ENCODE measurements at places on chromosomes 11 and 22. TPM values are rescaled to one million over a fixed set of nuclear protein-coding genes. Genes with fewer than 3 reads are reported as not detected.

SPI1 gene
- 29.1 TPM for total RNA-seq

GRCh38 chr11:61610905-61611304, 30.0 kb upstream of the SYT7 start:
- H3K27me3 ChIP-seq: no peaks in the 10 kb centered on the region
- H3K27ac ChIP-seq: no peak overlapping the region
- peak; percentile 57 for DNase-seq
- H3K4me3 ChIP-seq: no peak overlapping the region
- H3K4me1 ChIP-seq: no peaks in the 10 kb centered on the region

IFITM10 gene
- total RNA-seq: 7.9 TPM

DNA sequence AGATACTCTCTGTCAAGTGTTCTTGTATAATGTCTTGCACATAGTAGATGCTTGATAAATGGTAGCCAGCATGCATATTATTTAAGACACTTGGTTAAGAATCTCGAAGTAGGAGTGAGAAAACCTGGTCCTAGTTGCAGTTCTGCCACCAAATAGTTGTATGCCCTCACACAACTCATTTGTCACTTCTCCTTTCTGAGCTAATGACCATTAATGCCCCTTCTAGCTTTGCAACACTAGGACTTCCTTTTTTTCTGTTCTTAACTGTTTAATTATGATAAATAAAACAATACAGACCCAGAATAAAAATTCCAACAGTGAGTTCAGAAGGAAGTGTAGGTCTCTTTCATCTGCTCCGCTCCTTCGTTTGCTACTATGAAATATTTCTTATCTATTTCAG, 453.6 kb downstream of the TMEM135 start:
- H3K4me3 ChIP-seq: no peak overlapping the region
- H3K36me3 ChIP-seq: no peaks in the 10 kb centered on the region
- no peak overlapping the region for H3K27ac ChIP-seq
- no peak for DNase-seq
- no peaks in the 10 kb centered on the region for H3K27me3 ChIP-seq

- H3K27me3 ChIP-seq: no peaks in the 10 kb centered on the region
- no peak for DNase-seq
- no peaks in the 10 kb centered on the region for H3K4me1 ChIP-seq
- H3K4me3 ChIP-seq: no peak overlapping the region
- H3K36me3 ChIP-seq: no peaks in the 10 kb centered on the region
- H3K27ac ChIP-seq: no peak overlapping the region
Observed at GRCh38 chr11:26753723-26754504, 32.1 kb upstream of the SLC5A12 start.

OR1S2 gene
- not detected for total RNA-seq

DNA sequence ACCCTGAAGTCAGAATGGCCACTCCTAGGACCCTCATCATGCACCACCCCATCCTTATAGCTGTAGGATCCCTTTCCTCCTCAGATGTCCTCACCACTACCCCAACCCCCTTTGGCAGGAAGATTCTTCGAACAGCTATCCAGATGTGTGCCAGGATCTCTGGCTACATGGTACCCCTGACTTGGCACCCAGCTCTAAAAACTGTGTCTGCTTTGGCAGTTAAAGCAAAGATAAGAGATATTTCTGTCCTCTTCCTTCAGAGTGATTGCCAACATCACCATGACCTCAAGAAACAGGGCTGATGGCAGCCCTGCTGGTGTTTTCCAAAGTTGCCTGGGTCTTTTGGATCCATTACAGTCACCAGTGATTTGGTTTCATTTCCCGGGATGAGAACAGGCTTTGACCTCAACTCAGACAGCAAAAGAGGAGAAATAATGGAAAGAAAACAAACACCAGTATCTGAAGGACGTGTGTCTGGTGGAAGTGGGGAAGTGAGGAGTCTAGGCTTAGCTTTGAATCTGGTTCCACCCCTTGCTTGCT, 4.3 kb upstream of the NRIP3 start:
- H3K4me1 ChIP-seq: no peaks in the 10 kb centered on the region
- H3K27me3 ChIP-seq: peaks cover 14% of the 10 kb centered on the region
- no peak overlapping the region for H3K27ac ChIP-seq
- no peak overlapping the region for H3K4me3 ChIP-seq

A4GALT gene
- 1.7 TPM for total RNA-seq
